ENCODE measurements at places on chromosomes 11 and 22. TPM values are rescaled to one million over a fixed set of nuclear protein-coding genes. Genes with fewer than 3 reads are reported as not detected.

- peak; percentile 49 for DNase-seq
Measured at GRCh38 chr11:118152552-118153471, at the start of gene SCN4B. Gene SCN4B, minus strand, starts transcription at chr11:118152823. Its CDS starts 150 bp downstream, at chr11:118152673.

DNA sequence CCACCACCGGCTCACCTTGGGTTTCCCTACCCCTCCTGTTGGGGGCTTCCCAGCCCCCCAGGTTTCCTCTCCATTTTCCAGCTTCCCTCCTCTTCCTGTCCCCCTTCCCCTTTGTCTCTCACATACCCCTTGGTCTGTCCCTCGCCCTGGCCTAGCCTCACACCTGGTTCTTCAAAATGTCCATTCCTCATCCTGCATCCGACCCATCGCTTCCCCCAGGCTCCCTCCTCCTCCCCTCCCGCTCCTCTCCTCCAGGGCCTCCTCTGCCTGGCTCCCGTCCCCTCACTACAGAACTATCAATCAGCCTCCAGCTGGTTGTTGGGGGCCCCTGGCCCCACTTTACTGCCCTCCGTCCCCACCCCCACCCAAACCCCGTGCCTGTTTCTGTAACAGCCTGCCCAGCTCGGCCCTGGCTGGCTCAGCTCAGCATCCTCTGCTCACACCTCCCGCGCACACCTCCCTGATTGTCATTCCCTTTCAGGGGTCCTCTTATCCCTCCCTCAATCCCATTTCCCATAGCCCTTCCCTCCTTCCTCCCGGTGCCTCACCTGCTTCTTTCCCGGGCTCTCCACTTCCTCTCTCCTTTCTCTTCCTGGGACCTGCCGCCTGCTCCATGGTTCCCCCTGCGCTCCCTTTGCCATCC, 1.2 kb downstream of the CNIH2 start:
- no peak for DNase-seq

DNA sequence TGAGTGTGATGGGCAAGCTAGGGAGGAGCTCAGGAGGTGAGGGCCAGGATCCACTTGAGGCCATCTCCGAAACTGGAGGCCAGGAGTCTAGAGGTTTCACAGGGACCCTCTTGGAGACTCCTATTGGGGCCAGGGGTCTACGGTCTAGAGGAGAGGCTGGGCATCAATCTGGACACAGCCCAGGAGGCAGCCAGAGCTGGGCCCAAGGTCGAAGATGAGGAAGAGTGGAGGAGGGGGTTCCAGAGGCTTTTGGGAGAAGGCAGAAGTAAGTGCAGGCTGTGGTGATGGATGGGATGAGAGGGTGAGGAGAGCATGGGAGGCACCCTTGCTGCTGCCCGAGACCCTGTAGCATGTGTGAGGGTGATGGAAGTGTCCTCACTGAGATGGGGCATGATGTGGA, 56.6 kb downstream of the LRRC32 start:
- DNase-seq: no peak

DNA sequence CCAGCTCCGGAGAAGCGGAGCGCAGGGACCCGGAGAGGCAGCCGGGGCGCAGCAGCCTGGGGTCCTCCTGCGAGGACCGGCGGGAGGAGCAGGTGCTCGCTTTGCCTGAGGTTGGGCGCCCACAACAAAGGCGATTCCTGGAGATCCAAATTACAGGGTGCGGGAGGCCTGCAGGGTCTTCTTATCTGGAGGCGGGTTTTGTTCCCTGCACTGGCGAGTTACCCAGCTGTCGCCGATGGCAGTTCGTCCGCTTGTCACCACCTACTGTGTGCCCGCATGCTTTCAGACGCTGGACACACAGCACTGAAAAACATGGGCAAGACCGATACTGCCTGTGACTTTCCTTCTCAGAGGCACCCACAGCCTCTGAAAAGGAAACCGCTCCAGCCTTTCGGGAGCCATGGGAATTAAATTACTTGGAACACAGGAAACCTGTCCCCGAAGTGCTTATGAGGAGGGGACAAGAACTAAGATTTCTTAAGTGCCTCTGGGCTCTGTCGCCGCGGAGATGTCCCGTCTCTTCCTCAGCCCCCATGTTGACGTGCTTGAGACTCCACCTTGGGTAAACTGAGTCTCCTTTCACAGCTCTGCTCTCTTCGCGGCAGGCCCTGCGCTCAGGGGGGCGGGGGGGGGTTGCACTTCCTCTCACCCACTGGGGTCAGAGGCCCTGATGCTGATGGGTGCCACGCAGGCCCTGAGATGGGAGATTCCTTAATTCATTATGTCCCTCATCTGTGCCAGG, 1.3 kb upstream of the ZFTA start:
- DNase-seq: no peak

- DNase-seq: no peak
Measured at GRCh38 chr11:18669711-18670110, 28.9 kb upstream of the TMEM86A start.

DNA sequence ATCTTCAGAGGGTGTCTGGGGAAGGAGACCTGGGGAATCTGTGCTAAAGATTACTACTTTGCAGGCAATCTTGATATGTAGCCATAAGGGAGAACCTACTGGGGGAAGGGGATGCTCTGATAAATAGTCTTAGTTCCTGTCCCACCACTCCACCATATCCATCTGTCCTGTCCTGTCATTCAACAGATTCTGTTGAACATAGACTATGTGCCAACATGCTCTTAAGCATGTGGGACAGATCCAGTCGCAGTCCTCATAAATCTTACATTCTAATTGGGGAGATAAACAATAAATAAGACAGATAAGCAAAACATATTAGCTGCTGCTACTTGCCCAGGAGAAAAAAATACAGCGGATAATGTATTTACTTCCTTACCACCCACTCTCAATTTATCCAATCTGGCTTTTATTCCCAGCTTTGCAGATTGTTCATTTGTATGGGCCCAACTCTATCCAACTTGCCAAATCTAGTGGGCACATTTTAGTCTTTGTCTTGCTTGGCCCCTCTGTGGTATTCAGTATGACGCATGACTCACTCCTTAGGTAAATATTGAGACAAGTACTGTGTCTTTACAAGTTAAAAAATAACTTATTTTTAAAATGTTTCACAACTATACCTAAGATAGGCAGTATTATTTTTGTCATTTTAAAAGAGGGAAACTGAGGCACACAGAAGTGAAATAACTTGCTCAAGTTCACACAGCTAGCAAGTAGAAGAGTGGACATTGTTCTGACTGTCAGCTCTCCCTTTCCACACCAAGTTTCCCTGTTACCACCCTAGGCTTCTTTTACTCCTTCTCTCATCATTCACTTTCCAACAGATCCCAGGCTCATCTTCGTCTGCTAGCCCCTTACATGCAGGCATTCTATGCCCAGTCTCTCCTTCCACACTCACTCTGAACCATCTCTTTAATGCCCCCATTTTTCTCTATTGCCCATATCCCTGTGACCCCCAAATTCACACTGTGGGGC, 133.6 kb upstream of the SESN3 start:
- DNase-seq: no peak

Gene TRPC6
- 27.5 TPM for total RNA-seq

All from uterus (tissue), 4 donors.